ENCODE measurements at places on chromosomes 1 and 21. TPM values are rescaled to one million over a fixed set of nuclear protein-coding genes. Genes with fewer than 3 reads are reported as not detected.

The GNAT2 gene
- 0.09 TPM for total RNA-seq

The S100A7A gene
- not detected for total RNA-seq

The SLAMF7 gene
- total RNA-seq, result 1.8 TPM

The TNFRSF18 gene
- 0.17 TPM for total RNA-seq

The SELL gene
- total RNA-seq, result 0.20 TPM

The VWA5B1 gene
- total RNA-seq, result not detected

The PODN gene
- not detected for total RNA-seq

The SLC5A9 gene
- 0.03 TPM for total RNA-seq
